Type B pancreatic cell (in vitro differentiated cells): ENCODE measurements at places on chromosomes 2 and 18. TPM values are rescaled to one million over a fixed set of nuclear protein-coding genes. Genes with fewer than 3 reads are reported as not detected.

DNA sequence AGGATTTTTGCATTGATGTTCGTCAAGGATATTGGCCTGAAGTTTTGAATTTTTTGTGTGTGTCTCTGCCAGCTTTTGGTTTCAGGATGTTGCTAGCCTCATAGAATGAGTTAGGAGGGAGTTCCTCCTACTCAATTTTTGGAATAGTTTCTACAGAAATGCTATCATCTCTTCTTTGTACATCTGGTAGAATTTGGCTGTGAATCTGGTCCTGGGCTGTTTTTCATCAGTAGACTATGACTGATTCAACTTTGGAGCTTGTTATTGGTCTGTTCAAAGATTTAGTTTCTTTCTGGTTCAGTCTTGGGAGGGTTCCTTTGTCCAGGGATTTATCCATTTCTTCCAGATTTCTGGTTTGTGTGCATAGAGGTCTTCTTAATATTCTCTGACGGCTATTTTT is 166.7 kb downstream of the ST6GAL2 start:
- H3K27me3 ChIP-seq: peaks cover 12% of the 10 kb centered on the region
- no peaks in the 10 kb centered on the region for H3K36me3 ChIP-seq
- H3K27ac ChIP-seq: no peak overlapping the region
- no peak overlapping the region for H3K4me3 ChIP-seq
- no peak for DNase-seq

DNA sequence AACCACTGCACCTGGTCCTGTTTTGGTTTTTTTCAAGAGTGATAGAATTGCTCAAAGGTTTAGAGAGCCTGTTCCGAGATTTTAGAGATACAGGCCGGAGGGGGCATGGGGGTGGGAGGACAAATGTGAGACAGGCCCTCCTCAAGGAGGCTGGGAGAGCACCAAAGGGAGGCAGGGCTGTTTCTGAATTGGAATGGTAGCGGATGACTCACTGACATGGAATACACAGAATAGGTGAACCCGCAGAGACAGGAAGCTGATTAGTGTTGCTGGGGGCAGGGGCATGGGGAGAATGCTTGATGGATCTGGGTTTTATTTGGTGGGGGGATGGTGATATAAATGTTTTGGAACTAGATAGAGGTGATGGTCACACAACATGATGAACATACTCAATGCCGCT is 111.0 kb upstream of the MGAT5 start:
- no peak overlapping the region for H3K4me3 ChIP-seq
- H3K36me3 ChIP-seq: peaks cover 17% of the 10 kb centered on the region
- no peak overlapping the region for H3K27ac ChIP-seq
- peaks cover 33% of the 10 kb centered on the region for H3K4me1 ChIP-seq

- peaks cover 4% of the 10 kb centered on the region for H3K4me1 ChIP-seq
- H3K4me3 ChIP-seq: no peak overlapping the region
- peaks cover 15% of the 10 kb centered on the region for H3K27me3 ChIP-seq
- no peaks in the 10 kb centered on the region for H3K36me3 ChIP-seq
- DNase-seq: no peak
Measured at GRCh38 chr2:136363470-136363869, 245.5 kb upstream of the CXCR4 start.

- no peak overlapping the region for H3K27ac ChIP-seq
- no peaks in the 10 kb centered on the region for H3K36me3 ChIP-seq
- H3K4me3 ChIP-seq: no peak overlapping the region
- H3K4me1 ChIP-seq: no peaks in the 10 kb centered on the region
- DNase-seq: no peak
- H3K27me3 ChIP-seq: peaks cover 2% of the 10 kb centered on the region
Measured at GRCh38 chr18:73711256-73711655, 436.4 kb downstream of the FBXO15 start.

DNA sequence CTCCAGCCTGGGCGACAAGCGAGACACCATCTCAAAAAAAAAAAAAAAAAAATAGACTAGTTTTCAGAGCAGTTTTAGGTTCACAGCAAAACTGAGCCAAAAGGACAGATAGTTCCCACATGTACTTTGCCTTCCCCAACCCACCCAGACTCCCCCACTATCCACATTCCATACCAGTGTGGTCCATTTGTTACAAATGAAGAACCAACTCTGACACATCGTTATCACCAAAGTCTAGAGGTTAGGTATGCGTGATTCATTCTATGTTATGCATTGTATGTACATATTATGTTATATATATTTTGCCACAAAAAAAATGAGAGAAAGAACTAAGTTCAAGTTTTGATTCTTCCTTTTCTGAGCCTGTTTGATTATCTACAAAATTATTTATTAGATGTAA is 3.5 kb downstream of the DUSP11 start:
- DNase-seq: no peak
- H3K27me3 ChIP-seq: no peaks in the 10 kb centered on the region
- H3K27ac ChIP-seq: no peak overlapping the region
- peaks cover 5% of the 10 kb centered on the region for H3K4me1 ChIP-seq

DNA sequence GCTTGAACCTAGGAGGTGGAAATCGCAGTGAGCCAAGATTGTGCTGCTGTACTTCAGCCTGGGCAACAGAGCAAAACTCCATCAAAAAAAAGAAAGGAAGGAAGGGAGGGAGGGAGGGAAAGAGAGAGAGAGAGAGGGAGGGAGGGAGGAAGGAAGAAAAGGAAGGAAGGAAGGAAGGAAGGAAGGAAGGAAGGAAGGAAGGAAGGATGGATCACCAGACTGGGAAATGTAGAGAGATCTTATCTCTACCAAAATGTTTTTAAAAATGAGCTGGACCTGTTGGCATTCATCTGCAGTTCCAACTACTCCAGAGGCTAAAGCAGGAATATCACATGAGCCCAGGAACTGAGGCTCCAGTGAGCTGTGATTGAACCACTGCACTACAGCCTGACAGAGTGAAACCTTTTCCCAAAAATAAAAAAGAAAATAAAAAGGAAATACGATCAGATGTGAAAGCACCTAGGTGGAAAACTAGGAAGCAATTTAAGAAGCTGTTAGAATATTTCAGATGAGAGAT is 239.4 kb downstream of the CDH7 start:
- H3K4me1 ChIP-seq: no peaks in the 10 kb centered on the region
- H3K36me3 ChIP-seq: no peaks in the 10 kb centered on the region
- H3K27ac ChIP-seq: no peak overlapping the region
- H3K4me3 ChIP-seq: no peak overlapping the region

- H3K4me3 ChIP-seq: no peak overlapping the region
- peaks cover 21% of the 10 kb centered on the region for H3K4me1 ChIP-seq
- no peaks in the 10 kb centered on the region for H3K27me3 ChIP-seq
- H3K36me3 ChIP-seq: peaks cover 12% of the 10 kb centered on the region
- no peak overlapping the region for H3K27ac ChIP-seq
Measured at GRCh38 chr18:74715306-74715705, 117.6 kb downstream of the ZNF407 start.

GRCh38 chr2:240142256-240142775 is 1.9 kb upstream of the OTOS start:
- H3K4me1 ChIP-seq: no peaks in the 10 kb centered on the region
- H3K27me3 ChIP-seq: peaks cover 26% of the 10 kb centered on the region
- DNase-seq: no peak
- no peak overlapping the region for H3K27ac ChIP-seq

CD8B2 gene
- total RNA-seq: 0.31 TPM in 2 replicates

CRACDL gene
- total RNA-seq: 6.2 and 9.6 TPM in 2 replicates

RAD51AP2 gene
- 0.12 TPM in 2 replicates for total RNA-seq
